Breast epithelium (tissue), 4 donors: ENCODE measurements at places on chromosomes 1 and 21. TPM values are rescaled to one million over a fixed set of nuclear protein-coding genes. Genes with fewer than 3 reads are reported as not detected.

- DNase-seq = no peak
Measured at GRCh38 chr1:224726441-224727182, 110.5 kb downstream of the CNIH3 start.

DNA sequence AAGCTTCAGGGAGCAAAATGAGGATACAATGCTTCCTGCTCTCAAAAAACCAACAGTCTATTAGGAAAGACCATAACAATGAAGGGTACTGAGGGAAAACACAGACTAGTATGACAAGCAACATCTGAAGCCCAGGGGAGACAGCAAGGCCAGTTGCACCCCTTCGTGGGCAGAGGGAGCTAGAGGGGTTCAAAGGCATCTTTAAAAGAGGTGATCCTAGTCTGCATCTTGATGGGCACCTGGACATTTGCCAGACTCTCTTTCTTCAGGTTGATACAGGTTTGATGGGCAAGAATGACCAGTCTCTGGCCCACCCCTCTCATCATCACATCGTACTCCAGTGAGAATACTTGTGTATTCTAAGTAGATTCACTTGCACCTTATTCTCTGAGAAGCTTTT, 177.7 kb downstream of the VAV3 start:
- no peak for DNase-seq

- no peak for DNase-seq
Measured at GRCh38 chr21:25884311-25884710, 149.5 kb downstream of the GABPA start.

DNA sequence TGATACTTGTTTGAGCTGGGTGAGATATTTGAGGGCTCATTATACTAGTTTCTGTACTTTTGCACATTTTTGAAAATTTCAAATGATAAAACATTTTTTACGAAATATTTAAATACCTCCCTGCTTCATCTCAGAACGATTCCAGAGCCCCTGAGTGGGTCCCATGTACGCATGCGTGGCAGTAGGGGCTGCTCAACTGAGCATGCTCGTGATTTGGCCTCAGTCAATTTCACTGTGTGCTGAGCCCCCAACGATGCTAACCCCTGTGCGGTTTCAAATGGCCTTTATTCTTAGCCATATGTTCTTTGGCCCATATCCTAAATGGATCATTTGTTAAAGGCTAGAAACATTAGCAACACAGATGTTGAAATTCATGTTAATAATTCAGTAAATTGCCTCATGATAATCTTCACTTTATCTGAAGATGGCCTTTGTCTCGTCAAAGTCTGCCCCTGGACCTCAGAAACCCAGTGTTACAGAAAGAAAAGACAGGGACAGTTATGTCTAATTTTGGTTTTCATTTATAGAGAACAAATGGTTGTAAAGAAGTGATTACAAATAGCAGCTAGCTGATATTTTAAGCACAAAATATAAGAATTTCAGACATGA, 108.2 kb downstream of the MRPS6 start:
- no peak for DNase-seq

CRYZL1 gene
- total RNA-seq = 49.4 TPM

GRCh38 chr1:243923292-243924171, 73.5 kb upstream of the AKT3 start:
- no peak for DNase-seq

- no peak for DNase-seq
Measured at GRCh38 chr1:247548769-247549182, at the start of gene GCSAML. GCSAML (plus strand) TSS chr1:247549134; CDS start chr1:247549192, 58 bp downstream.

DNA sequence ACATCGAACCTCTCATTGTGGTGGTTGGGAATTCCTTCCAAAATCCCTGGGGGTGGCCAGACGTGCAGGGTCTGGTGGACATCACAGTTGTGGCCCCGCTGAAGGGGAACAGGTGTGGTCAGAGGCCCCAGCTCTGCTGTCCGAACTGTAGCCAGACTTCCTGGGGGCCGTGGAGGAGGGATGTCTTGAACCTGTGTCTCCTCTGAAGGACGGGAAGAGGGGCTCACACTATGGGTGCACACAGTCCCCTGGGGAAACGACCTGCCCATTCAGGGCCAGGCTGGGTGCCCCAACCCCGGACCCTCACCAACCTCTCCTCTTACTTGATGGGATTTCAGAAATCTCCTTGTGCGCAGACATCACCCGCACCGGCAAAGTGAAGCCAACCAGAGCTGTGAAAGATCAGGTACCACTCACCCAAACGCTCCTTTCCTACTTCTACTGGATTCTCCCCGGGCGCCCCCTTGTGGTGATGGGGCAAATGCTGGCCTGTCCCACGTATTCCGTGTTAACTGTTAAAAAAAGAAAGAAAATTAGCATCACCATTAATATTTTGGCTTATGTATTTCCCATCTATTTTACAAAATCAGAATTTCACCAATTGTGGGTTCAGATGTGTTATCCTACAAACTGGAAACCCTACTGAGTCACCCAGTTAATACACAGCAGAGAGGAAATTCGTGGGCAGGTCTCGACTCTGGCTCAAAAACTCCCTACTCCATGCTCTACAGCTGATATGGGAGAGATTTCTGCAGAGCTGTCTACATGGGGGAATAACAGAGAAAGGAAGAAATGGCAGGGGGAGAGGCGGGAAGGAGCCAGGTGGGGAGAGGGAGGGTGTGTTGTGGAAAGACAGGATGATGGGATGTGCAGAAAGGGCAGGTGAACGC, 28.1 kb downstream of the PADI4 start:
- DNase-seq = peak; percentile 54

DNA sequence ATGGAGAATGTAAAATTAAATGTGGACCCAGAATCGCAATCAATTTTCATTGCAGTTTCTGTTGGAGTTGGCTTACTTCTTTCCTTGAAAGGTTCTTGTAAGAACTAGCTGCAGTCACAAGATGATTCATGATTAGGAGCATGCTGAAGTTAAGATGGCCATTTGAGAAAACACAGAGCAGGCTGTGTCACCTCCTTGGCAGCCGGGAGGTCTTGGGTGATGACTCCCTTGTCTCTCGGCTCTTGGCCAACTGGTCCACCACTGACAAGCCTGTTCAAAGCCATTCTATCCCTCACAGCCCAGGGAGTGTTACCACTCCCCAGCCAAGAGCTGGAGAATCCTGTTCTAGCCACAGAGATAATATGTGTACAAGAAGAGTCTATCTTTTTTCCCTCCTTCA, 40.6 kb downstream of the OPTC start:
- peak; percentile 40 for DNase-seq
